ENCODE measurements at places on chromosomes 1 and 21.
A peak's percentile ranks its signal among the peaks of the same experiment; 100 is the strongest.

DNA sequence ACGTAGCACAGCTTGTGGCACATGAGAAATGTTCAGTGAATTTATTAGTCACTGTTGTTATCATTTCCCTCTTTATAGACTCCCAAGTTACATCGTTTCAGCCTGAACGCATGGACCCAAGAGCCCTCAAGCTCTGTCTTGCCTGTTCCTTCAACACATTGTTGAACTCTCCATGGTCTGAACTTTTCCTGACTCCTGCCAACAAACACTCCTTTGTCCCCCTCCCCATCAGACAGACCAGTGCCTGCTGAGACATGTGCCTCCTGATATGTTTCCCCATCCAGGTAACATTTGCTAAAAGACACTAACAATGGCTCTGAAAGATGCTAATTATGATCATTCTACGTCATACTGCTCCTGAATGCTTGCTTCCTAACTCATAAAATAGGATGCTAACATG, 108.7 kb upstream of the NFIA start:
- DNase-seq = no peak

DNA sequence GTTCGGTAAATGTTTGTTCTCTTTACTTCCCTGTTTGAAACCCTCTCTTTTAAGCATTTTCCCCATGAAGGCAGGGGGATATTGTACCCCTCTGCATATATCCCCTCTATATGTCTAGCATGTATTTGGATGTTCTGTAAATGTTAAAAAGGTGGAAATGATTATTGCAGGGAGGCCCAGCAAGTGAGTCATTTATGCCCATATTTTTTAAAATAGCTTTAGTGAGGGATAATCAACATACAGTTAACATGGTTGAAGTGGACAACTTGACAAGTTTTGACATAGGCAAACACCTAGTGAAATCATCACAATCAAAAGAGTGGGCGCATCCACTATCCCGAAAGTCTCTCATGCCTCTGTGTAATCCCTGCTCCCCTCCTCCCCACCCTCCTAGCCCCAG, 20.8 kb upstream of the RGS16 start:
- DNase-seq = no peak

DNA sequence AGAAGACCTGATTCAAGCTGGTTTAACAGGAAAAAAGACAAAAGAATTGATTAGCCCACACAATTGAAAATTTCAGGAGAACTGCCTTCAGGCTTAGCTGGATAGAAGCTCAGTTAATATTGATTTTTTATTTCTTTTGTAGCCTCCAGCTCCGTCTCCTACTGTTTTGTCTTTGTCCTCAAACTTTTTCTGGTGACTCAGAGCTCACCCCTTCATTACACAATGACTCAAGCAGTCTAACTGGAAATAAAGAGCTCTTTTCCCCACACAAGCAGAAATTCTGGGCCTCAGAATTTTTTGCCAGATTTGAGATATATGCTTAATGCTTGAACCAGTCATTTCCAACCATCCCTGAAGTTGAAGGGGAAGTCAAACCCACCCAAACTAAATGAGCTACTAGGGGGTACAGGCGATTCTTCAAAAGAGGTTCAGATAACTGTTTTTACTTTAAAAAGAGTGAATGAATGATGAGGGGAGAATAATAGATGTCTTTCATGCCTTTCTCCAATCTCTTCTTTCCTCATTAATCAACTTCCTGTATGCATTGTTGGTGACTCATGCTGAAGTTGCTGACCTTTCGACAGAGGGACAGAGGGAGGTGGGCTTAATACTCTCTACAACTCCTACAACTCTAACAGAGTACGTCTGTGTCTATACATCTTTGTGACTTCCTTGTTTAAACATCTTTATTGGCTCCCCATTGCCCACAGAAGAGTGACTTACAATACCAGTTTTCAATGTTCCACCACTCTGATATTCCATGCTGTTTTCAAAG, 6.2 kb upstream of the ACP6 start:
- peak; percentile 58 for DNase-seq

DNA sequence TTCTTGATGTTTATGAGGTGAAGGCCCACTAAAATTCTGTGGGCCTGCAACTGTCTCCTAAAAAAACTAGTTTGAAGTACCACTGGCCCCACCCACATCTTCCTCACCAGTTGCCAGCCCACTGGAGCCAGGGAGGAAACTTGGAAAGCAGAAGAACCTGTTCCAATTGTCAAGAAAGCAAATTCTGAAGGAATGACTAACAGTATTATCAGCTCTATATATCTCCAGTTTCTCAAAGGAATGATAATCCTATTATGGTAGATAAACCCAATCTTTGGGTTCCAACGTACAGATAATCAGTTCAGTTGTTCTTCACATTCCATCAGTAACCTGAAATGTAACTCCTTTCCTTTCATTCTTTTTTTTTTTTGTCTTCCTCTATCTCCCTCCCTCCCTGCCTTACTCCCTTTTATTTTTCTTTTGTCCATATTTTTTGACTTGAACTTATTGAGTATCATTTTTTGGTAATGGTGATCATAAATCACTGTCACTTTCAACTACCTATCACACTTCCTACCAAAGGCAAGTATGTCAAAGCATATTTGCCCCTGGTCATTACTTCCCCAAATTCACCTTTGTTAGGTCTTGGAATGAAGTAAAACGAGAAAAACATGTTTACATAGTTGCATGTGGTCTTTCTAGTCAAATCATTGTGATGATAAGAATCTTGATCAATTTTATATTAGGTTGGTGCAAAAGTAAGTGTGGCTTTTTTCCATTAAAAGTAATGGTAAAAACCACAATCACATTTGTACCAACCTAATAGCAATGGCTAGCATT, 943.4 kb downstream of the TTLL7 start:
- DNase-seq = no peak

- no peak for DNase-seq
These were observed 34.4 kb downstream of the C21orf91 start for GRCh38 chr21:17784604-17785402.

DNA sequence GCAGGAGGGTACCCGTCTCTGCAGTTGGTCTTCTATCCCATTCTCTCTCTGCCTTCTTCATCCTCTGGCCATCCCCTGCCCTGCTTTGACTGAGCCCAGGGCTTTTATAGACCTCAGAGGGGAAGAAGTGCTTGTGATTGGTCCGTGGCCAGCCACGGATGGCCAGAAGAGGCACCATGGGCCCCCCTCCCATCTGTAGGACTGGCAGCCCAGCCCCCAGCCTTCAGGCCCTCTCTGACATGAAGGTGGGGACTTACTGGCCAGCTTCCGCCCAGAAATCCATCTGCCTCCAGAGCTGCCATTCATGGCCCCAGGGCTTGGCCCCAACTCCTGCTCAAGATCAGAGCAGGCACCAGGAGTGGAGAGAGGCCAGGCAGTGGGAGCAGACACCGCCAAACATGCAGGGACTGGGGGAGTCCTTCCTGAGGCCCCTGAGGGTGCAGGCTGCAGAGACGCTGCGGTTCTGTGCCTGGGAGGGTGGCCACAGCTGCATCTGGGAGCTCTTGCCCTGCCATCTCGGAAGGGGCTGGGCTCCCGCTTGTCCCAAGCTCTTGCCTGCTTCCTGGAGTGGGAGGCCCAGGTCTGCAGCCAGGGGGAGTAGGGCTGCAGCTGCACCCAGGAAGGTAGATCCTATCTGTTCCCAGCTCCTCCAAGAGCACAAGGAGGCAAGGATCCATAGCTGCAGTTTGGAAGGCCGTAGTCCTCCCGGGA, 698.6 kb upstream of the B3GALT2 start:
- no peak for DNase-seq

GRCh38 chr1:182725259-182726255, 41.2 kb upstream of the RGS8 start:
- DNase-seq = peak; percentile 17

DNA sequence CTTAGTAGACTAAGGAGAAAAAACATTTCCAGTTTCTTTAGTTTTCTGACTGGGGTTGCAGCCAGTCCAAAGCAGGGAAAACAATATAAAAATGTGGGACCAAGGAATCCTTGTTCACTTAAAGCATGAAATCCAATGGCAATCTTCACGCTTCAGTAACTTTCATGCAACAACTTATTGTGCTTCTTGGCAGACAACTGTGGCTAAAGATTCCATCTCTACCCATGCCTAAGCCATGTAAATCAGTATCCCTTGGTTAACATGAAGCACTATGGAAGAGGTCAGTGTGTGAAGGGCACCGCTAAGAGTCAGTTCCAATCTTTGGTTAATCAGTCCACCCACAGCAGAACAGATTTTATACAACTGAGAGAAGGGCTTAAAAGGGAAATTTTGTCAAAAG, 201.8 kb upstream of the GREM2 start:
- DNase-seq = no peak

- peak; percentile 40 for DNase-seq
These were observed 151.1 kb upstream of the DPT start for GRCh38 chr1:168879896-168880734.

DNA sequence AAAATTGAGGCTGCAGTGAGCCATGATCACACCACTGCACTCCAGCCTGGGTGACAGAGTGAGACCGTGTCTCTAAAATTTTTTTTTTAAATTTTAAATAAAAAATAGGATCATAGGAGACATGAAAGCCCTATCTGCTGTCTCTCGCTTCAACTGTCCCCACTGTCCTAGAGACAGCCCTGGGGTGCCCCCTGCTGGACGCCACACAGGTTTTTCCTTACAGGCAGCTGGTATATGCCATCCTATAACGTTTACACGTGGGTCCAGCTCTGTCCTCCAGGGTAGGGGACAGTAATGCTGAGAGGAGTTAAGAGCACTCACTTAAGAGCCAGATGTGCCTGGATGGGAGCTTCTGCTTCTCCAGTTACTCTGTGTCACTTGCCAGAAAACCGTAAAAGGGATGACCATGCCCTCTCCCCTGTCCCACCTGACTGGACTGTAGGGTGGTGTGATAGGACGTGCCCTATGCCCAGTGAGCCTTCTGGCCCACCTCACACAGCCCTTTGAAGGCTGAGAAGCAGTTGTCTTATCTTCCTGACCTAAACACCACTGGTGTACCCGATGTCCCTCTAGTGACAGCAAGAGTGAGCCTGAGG, 8.5 kb downstream of the FBXO2 start:
- DNase-seq = peak; percentile 67

- no peak for DNase-seq
These were observed 4.6 kb downstream of the DMRTA2 start for GRCh38 chr1:50418600-50419109.

DNA sequence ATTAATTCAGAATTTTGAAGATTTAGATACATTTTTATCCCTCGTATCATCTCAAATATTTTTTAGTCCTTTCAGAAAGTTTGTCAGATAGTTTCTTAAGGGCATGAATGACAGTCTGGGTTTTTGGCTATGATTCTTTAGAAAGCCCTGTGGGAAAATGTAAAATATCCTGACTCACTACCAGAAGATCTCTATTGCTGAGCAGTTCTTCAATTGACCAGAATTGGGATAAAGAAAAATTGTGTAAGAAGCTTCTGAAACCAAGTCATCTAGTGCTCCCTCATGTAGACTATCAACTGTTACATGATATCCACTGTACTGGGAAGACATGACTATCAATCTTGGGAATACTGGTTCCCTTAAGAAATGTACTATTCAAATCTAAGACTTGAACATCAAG, 608.3 kb upstream of the CHRM3 start:
- no peak for DNase-seq

DNA sequence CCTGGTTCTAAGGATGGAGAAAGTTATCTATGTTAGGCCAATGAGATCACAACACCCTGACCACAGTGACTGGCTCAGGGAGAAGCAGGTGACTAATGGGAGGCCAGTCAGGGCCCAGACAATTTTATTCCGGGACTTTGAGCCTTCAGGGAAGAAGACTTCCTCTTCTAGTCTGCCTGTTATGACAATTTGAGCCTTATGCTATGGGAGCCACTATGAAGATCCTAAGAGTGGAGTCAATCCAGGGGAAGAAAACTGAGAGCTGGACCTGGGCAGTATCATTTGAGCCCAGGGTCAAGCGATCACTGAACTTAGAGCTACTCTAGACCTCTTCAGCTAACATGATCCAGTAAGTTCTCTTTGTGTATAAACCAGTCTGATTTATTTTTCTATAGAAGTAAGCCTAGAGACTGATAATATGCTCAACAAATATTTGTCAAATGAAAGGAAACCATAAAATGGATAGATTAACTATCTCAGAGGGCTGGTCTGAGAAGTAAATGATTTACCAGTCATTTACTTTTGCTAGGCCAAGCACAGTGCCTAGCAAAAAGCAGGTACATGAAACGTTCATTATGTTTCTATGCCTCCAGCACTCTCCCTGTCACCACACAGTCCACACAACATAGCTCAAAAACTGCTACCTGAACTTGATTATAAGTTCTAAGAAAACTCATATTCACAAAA, 4.2 kb upstream of the C1orf141 start:
- no peak for DNase-seq

- DNase-seq = no peak
These were observed 654.6 kb upstream of the NEGR1 start for GRCh38 chr1:72936942-72937341.

- DNase-seq = no peak
These were observed 48.1 kb upstream of the ENAH start for GRCh38 chr1:225700889-225701465.

DNA sequence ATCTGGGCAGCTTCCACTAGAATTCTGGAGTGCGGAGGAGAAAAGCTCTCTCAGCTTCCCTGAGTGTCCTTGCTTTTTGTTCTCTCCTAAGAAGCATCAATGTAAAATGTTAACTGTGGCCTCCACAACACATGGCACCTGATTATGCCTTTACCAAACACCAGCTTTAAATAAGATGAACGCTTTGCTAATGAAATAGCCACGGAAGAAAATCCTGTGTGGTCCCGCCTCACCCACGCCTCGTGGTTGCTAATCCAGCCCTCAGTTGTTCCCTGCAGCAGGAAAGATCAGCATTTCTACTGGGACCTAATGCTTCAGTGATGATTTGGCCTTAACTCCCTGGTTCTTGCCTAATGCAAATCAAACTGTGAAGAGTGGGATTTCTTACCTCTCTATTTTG, 1.8 kb upstream of the ERG start:
- no peak for DNase-seq

GRCh38 chr1:71964188-71964587, 318.2 kb downstream of the NEGR1 start:
- DNase-seq = no peak

DNA sequence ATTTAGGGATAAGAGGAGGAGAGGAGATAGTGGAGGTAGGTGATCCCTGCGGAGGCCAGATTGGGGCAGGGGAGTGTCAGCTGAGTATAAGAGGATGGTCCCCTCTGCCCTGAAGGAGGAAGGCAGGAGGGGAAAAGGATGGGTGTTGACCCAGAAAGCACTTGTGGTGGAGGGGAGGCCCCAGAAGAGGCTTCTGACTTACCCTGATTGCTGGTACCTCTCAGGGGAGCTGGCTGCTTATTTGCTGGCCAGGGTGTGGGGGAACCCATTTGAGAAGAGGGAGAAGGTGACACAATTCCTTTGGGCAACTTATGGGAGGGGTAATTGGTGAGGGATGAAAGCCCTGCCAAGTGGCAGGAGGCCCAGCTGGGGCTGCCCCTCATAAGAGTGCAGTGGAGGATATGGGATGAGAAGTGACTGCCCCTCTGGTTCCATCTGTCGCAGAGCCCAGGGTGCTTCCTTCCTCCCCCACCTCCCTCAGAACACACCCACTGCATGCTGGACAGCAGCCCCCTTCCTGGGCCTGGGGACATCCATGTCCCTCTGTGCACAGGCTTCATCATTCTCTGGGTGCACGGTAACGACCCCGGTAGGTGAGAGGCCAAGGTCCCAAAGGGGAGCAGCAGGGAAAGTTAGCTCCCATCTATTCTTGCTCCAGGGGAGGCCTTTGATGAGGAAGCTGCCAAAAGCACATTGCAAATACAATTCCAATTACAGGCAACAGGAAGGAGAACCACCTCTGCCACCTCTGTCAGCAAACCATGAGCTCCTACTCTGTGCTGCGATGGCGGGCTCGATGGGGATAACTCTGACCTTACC, 1.4 kb upstream of the PCSK9 start:
- no peak for DNase-seq

- DNase-seq = no peak
These were observed 148.7 kb downstream of the ZNF326 start for GRCh38 chr1:90143591-90143990.

- DNase-seq = no peak
These were observed 136.8 kb downstream of the KCNK2 start for GRCh38 chr1:215219372-215219771.

Data from fibroblast of villous mesenchyme (primary cell).